SK-N-SH treated with all-trans-retinoic acid at 6 μM for 48 hours (cell line): ENCODE measurements at places on chromosomes 5 and 9.
A peak's percentile ranks its signal among the peaks of the same experiment; 100 is the strongest.

DNA sequence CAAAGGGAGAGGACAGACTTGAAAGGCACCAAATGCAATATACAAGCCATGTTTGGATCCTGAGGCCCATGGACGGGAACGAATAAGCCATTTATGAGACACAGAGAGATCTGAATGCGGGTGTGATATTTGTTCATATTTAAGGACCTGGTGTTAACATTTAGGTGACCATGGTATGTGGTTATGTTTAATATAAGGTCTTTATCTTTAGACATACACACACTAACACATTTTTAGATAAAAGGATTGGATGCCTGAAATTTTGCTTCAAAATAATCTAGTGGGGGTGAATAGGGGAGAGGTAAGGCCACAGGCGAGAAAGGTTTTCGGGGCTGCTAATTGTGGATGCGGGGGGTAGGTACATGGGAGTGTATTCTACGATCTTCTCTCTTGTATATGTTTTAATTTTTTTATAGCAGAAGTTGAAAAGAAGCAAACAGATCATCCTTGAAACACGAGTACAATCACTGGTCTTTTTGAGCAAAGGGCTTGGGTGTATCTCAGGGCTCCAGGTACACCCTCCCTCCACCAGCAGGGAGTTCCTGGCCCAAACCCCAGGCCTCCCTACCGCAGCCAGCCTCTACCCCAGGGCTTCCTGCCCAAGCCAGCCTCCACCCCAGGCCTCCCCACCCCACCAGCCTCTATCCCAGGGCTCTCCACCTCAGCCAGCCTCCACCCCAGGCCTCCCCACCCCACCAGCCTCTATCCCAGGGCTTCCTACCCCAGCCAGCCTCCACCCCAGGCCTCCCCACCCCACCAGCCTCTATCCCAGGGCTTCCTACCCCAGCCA, 12.2 kb downstream of the AKNA start:
- ATAC-seq = no peak

DNA sequence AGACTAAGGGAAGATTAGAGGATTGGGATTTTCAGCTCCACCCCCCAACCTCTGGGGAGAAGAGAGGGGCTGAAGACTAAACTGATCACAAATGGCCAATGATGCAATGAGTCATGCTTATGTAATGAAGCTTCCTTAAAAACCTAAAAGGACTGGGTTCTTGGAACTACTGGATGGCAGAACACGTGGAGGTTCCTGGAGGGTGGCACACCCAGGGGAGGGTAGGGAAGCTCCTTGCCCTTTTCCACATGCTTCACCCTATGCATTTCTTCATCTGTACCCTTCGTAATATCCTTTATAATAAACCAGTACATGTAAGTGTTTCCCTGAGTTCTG, 48.6 kb downstream of the ARHGEF28 start:
- ATAC-seq = no peak

DNA sequence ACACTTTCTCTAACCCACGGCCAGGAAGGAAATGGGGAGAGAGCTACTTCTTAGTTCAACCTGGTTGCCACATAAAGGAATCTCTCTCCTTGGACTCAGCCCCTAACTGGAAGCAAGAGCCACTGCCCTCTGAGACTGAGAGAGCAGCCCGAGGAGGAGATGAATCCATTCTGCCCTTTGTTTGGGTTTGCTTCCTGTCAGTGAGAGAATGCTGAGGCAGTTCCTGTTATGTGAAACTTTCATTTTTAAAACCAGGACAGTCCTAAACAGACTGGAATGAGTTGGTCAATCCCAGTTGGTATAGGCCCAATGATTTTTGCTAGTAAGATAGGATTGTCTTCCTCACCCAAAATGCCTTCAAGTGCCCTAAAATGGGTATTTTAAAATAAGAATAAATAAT, 205.1 kb downstream of the NTRK2 start:
- no peak for ATAC-seq

DNA sequence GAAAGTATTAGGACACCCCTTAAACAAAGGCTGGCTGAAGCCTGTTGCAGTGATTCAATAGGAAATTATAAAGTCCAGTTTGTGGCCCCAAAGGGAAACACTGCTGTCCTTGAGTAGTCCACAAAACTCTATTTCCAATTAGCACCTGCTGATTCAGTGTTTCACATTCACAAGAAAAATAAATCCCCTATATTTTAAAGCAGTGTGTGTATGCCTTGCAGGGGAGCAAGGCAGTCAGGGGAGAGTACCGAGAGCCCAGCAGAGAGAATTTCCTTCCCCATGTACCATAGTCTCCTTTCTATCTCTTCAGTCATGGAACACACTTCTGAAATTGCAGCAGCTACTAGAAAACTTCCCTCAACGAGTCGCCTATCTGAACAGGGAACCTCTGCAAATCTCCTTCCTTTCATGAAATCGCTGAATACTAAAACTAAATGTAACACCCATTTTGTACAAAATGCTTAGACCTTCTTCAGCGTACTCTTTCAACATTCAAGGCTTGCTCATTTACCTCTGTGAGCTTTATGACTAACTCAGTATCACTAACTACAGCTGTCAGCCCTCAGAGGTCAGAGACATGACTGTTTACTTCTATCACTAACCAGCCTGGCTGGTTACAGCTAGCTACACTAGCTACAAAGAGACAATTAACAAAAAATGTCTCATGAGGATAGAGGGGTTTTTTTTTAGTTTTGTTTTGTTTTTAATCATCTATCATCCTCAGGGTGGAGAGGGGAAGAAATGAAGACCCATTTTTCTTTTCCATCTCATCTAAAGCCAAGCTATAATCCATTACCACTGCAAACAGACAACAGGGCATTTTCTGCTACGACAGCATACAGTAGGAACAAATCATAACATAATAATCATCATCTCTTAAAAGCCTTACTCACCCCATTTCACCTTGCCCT, 188.7 kb downstream of the EBF1 start:
- ATAC-seq = no peak

DNA sequence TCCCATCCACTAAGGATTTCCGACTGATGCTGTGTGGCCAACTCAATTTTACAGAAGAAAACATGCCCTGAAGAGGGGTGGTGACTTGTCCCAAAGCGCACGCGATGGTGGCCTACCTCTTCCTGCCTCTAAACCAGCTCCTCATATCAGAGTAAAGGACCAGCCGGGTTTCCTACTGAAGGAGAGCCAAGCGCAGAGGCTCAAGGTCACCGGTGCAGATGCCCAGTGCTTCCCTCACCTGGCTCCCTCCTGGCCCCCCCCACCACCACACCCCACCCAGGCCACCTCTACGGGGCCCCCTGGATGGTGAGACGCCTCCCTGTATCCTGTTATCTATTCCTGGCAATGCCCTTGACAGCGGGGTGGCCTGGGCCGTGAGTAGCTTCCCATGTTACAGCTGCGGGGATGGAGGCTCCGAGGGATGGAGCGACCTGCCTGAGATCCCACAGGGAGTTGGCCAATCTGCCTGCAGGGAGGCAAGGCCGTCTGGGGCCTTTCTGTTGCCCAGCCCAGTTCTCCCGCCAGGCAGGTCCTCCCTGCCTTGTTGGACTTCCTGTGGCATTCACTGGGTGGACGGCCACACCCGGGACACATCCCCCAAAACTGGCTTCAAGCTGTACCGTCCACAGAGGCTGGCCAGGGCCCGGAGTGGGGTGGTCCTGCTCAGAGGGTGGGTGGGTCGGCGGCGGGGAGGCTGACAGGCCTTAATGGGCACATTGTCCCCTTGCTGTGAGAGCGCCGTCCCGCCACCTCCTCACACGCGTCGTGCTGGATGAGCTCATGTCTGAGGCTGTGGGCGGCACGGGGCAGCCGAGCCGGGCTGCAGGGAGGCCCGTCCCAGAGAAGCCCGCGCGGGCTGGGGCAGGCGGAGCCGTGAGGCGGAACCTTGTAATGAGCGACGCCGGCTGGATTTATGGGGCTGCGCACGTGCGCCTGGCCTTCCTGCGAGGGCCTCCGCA, 72.5 kb downstream of the MACROH2A1 start:
- ATAC-seq = no peak

DNA sequence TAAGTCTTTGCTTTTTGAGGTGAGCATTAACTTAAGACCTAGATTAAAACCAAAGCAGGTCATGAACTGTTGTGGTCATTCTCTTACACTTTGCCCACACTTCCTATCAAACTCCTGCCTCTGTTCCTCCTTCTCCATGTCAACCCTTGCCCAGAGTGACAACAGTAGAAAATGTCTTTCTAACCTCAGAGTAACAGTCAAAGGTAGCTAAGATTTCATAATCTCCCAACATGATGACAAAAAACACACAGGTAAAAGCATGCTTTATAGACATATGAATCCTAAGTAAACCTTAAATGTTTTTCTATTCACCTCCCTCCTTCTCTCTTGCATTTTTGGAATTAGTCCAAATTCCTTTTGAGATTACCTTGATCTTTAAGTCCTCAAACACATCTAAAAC, 422.3 kb downstream of the SPATA31D1 start:
- ATAC-seq = no peak

DNA sequence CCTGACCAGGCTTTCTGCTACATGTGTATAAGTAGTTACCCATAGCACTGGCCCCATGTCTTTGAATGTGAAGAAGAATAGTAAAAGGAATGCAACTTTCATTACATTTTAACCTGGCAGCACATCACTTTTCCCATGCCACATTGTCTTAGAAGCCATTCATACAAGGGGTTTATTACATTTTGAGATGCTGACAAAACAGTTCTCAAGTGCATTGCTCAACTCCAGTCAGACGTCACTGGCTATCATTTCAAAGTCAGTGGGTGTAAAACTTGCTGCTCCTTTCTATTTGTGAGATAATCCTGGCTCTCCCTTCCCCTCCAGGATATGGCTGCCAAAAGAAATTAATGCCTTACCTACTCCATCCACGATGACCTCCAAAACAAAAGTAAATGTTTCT, 97.0 kb upstream of the VCAN start:
- ATAC-seq = no peak; the same call in 2 of the 3 replicates

- peak; percentile 49; the same call in 2 of the 3 replicates for ATAC-seq
Measured at GRCh38 chr5:170479484-170479883, 24.3 kb upstream of the KCNIP1 start.

GRCh38 chr5:31385774-31386537, 145.9 kb downstream of the DROSHA start:
- ATAC-seq = no peak

DNA sequence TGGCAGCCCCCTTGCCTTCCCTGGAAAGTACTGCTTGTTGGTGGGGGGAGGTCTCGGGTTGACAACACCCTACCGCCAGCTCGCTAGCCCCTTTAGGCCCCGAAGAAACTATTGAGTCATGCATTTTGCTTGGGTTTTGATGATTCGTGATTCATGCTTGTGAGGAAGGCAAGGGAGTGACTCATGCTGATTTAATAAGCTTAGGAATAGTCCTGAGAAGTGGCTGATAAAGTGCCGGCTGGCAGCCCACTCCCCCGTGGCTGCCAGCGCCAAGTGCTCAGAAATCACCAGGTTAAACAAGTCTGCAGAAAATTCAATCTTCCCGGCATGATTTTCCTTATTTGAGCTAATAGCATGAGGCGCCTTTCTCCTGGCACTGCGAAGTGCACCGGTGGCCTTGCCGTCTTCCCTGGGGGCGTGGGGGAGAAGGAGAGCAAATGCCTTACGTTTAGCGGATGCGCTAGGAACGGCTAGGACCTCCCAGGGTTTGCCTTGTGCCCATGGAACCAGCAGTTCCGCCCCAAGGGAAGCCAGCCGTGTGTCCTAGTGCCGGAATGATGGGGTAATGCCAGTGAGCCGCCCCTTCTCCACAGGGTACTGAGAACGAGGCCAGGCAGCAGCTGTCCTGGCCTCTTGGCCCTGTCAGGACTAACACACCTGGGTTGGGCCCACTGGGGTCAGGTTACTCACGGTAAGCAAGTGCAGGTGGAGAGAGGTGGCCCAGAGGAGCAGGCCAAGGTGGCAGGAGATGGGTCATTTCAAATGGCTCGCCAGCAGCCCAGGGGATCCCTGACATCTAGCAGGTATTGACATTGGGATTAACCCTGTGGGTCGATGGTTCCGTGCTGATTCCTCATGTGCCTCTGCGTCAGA, 151.9 kb downstream of the MACROH2A1 start:
- ATAC-seq = peak; percentile 68

- ATAC-seq = no peak
Measured at GRCh38 chr5:161421067-161421466, 125.5 kb downstream of the GABRB2 start.

DNA sequence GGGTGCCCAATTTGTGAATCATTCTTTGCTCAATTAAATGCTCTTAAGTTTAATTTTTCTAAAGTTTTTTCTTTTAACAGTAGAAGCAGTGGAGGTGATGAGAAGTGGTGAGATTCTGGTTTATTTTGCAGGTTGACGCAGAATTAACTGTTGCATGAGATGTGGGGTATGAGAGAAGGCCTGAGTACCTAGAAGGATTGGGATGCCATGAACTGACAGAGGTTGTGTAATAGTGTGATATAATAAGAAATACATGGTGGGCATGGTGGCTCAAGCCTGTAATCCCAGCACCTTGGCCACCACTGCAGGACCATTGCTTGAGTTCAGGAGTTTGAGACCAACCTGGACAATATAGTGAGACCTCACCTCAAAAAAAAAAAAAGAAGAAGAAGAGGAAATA, 8.4 kb upstream of the SH3TC2 start:
- no peak for ATAC-seq

DNA sequence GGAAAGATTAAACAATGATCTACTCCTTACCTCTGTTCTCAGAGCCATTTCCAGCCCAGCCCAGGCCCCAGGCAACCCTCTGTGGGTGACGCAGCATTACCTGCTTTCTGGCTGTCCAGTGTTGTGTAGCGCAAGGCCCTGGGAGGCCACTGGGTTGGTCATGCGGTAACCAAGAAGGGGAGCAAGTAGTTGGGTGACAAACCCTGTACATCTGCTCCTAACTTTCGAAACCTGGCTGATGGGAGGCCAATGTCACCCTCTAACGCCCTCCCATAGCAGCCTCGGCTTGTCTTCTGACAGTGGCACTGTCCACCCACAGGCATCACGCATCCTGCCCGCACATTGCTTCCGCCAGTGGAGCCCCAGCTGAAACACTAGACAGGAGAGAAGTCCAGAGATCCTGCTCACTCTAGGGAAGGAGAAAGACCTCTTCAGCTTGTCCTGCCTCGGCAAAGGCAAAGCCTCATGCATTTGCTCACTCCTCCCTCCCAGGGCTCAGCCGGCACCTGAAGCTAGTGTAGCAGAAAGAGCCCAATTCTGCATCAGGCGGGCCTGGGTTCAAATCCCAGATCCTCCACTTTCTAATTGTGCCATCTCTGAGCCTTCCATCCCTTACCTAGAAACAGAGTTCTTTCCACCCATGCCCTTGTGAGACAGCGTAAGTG, 94.6 kb downstream of the ADAMTS2 start:
- ATAC-seq = no peak
